Activated T-helper 9 cell treated with anti-CD3 and anti-CD28 coated beads, Interleukin-2, amount 50 U/mL, for 16 hours (primary cell): ENCODE measurements at places on chromosomes 2 and 18.

- no peak for DNase-seq
Observed at GRCh38 chr2:226446406-226447001, 353.1 kb downstream of the IRS1 start.

GRCh38 chr2:142395291-142395690 is 264.5 kb upstream of the LRP1B start:
- no peak for DNase-seq

GRCh38 chr2:73998933-73999332 is 14.2 kb downstream of the TET3 start:
- DNase-seq, result no peak

- DNase-seq, result peak; percentile 37
Observed at GRCh38 chr2:231611273-231612108, 18.8 kb downstream of the TEX44 start.

GRCh38 chr2:237432484-237433092 is 18.6 kb upstream of the COL6A3 start:
- peak; percentile 74 for DNase-seq

DNA sequence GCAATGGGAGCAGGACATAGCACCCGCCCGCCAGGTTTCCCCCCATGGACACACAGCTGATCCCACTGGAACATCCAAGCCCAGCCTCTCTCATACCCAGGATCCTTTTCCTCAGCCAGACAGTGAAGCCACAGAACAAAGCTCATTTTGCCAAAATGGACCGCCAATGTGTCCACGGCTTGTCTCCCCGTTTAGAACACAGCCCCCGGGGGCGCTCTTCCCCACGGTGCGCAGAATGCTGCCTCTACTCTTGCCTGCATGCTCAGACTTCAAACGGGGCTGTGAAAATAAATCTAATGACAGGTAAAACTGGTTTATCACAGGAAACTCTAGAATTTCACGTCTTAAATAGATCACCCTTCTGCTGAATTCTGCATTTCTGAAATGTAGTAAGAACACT is 548.5 kb upstream of the ID2 start:
- no peak for DNase-seq

DNA sequence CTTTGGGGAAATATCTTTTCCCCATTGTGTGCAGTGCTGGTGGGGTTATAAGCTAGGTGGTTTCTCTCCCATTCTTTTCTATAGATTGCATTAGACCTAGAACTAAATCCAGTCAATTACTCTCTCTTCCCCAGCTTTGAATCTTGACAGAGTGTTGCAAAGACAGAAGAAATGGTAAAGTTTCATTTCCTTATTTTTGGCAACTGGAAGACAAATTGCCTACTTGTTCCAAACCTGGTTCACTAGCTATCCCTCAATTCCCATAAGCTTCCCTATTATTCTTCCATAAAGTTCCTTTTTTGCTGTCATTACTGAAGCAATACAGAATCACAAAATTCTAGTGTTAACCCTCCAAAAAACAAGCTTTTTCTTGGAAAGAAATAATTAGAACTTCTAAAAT is 94.0 kb upstream of the ITGA4 start:
- no peak for DNase-seq

DNA sequence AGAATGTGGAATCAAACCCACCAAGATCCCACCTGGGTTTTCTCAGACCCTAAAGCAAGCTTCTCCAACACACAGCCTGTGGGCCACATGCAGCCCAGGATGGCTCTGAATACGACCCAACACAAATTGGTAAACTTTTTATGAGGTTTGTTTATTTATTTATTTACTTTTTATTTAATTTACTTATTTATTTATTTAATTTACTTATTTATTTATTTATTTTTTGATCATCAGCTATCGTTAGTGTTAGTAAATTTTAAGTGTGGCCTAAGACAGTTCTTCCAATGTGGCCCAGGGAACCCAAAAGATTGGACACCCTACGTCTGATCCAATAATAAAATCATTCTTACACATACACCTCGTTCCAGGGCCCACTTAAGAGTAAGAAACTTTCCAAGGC is 1451.1 kb downstream of the LRP1B start:
- no peak for DNase-seq

DNA sequence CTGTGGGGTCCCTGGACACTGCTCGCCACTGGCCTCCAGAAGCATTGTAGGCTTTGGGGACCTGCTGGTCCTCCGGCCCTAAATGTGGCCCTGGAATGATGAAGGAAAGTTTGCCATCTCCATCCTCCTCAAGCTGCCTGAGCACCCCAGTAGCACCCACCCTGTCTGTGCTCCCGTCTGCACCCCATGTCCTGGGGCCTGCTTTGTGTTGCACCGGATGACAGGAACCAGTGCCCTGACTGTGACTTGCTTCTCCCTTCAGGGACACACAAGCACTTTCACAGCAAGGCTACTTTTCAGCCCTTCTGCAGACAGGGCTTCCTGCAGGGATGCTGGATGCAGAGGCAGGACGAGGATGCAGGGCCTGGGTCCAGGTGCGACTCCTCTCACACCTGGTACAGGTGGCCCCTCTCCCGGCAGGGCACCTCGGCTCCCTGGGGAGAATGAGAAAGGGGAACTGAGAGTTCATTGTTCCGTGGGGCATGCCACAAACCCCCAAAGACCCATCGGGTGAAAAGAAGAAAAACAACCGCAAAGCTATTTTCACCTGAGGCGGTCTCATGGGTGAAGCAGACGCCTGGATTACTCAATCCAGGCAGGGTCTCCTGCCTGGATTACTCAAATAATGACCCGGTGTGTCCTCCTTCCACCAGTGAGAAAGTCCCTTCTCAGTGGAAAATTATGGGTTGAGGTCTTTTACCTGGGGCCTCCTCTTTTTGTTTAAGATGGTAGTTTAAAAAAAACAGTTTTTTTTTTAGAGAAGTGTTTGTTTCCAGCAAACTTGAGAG is 74.9 kb downstream of the LONRF2 start:
- DNase-seq, result no peak

DNA sequence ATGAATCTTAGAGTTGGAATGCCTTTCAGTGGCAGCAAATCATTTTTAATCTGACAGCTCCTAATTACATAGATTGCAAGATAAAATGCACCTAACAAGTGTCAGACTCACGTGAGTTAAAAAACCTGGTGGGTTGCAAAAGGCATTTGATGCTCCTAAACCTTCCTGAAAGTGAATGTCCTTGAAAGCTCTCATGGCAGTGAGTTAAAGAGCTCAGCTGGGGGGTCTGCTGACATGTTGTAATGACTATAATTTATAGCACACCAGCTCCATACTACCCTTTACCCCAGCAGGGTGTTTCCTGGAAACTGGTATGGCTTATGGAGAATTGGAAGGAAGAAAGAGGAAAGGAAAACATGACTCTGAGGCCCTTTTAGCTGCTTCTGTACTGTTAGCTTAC is 91.9 kb upstream of the CAVIN2 start:
- no peak for DNase-seq

DNA sequence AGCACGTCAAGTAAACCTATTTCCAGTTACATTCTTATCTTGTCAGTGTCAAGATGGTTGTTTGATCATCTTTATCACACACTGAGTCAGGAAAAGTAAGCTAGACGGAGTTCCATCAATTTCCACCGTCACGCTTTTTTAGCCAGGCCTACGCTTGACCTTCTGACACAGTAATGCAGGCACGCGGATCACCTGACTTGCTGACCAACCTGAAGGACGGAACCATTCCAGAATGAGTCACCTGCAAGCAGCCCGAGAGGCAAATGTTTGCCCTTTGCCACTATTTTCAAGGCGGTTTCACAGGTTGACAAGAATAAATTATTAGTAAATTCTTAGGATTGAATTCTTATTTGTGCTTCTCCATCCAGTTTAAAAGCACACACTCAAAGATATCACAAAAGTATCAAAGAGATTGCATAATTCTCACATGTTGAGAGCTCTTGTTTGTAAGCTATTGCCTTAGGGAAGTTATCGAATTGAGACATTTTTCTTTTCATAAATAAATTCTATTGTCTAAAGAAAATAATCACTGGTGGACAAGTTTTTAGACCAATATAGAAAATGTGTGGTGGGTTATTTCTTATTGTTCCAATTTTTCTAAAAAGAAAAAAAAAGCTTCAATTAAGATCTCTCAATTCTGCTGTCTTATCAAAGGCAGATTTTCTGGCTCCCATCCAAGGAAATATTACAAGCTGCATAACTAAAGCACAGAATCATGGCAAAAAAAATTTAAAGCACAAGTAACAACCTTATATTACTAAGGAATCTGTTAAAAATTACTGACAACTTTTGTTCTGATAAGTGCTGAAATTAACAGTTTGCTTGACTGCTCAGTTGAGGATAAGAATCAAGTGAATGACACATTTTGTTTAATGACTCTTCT is 31.9 kb downstream of the UXS1 start:
- no peak for DNase-seq

GRCh38 chr2:133418021-133418420 is 150.2 kb downstream of the NCKAP5 start:
- DNase-seq, result no peak

- no peak for DNase-seq
Observed at GRCh38 chr2:63849381-63850203, 7.9 kb downstream of the UGP2 start.

DNA sequence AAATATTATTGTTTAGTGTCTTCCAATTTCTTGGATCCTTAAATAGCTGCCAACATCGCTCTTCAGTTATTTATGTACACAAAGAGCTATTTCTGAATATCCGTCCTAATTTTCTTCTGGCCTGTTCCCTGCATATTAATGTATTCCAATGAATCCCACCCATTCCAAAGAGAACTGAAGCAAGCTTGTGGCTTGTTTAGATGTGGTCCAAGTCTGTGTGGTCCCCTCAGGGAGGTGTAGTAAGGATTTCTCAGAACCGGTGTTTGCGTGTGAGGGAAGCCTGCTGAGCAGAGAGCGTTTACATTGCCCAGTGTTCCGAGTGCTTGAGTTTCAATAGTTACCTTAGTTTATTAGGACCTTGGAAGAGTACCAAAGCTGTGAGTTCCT is 25.1 kb upstream of the IL1R1 start:
- no peak for DNase-seq

GRCh38 chr18:79481046-79481790 is 85.5 kb downstream of the NFATC1 start:
- no peak for DNase-seq

- no peak for DNase-seq
Observed at GRCh38 chr2:235951493-235951892, 216.7 kb downstream of the GBX2 start.

GRCh38 chr18:57976230-57976773 is 67.7 kb upstream of the NEDD4L start:
- no peak for DNase-seq
